ENCODE measurements at places on chromosomes 16 and 17.

- DNase-seq: peak; percentile 29
Measured at GRCh38 chr16:87540072-87540896, 47.5 kb upstream of the ZCCHC14 start.

DNA sequence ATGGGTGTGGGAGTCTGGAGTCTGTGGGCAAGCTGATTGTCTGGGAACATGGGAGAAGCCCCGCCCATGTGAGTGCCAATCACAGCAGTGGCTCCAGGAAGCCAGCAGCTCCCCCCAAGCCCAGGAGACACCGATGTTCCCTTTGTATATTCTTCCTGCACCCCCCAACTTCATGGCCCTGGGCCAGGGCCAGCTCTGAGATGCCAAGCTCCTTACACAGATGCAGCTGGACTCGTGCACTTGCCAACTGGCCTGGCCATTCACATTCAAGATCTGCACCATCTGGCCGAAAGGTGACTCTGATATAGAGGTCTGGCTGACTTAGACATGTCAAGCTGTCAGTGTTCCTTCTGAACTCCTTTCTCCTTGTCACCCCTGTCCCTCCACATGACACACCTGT is 50.5 kb downstream of the CACNG5 start:
- DNase-seq: no peak

GRCh38 chr17:4269915-4270314 is 6.1 kb upstream of the ANKFY1 start:
- DNase-seq: no peak

GRCh38 chr17:66508896-66509844 is 206.8 kb downstream of the PRKCA start:
- DNase-seq: no peak

DNA sequence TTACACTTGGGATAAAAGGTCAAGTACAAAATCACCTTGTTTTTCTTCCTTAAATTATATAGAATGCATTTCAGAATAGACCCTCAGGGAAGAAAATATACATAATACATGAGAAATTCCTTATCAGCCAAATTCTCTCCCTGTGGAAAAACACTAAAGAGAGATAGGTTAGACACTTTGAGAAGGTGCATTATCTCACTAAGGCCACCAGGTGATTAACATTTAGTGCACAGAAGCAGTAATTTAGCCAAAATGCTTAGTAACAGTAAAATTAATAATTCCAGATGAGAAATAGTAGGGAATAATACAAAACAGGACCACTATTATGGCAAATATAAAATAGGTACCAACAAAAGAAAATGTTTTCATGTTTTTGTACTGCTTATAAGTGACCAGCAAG is 185.3 kb upstream of the C17orf78 start:
- no peak for DNase-seq

DNA sequence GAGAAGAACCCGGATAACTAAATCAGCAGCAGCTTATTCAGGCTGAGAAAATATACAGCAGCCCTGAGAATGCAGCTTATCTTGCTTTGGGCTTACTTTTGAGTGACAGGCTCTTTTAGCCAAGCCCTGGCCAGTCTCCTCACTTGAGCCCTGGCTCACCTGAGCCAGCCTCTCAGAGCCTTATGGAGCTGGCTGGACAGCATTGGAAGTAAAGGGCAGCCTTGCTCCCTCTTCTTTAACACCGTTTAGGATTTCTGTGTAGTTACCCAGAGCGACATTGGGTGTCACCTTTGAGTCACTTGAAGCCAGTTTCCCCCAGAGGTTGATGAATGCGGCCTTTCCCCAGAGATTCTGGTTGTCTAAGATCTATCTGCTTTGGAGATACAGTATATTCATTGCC is 7.7 kb upstream of the NPIPB2 start:
- DNase-seq: no peak

DNA sequence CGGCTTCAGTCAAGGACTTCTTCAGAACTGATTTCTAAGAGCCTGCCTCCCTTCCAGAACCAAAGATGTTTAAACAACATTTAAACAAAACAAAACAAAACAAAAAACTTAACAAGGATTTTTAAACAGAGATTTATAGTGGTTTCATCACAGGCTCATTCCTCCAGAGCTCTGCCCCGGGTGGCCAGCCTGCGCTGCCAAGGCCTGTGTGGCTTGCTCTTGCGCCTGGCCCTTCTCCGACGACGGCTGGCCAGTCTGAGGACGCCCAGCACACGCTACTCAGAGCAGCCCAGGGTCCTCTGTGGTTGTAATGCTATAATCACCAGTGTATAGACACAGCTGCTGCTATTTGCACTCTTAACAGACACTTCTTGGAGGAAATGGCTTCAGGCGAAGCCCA is 307.2 kb upstream of the MYOCD start:
- no peak for DNase-seq

GRCh38 chr17:35188111-35188510 is 6.1 kb downstream of the SLC35G3 start:
- DNase-seq: no peak

GRCh38 chr16:67445126-67445426 is 14.2 kb downstream of the HSD11B2 start:
- DNase-seq: no peak

- DNase-seq: no peak
Measured at GRCh38 chr17:65181237-65182061, 44.3 kb downstream of the RGS9 start.

DNA sequence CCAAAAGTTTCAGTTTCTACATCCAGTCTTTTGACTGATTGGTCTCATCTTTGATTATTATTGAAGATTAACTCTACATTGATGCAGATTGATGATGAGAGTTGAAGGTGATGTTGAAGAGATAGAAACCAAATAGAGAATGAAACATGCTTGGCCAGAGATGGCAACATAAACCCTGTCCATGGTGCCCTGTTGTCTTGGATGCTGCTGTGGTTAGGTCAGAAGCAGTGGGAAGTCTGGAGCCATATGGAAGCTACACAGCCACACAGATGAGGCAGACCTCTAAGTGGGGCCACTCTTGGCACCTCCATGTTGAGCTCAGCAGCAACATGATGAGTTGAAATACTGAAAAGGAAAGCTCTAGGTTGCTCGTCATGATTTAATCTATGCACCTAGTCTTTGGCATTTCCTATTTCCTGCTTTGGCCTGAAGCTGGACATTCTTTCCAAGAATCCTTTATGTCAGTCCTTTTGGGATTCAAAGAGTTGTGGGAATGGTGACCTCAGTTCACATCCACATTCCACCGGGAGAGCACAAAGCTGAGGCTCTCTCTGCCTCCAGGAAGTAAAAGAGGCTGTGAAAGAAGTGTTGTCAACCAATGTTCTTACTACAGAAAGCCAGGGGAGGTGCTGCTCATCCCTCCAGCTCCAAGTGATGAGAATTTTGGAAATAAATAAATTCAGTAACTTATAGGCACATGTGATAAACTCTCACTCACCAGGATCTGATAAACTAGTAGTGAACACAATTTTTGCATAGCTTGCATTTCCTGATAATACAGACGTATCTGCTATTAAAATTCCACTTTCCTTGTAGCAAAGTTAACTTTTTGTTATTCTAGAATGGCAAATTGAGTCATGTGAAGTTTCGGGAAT is 127.7 kb upstream of the MAF start:
- DNase-seq: no peak

DNA sequence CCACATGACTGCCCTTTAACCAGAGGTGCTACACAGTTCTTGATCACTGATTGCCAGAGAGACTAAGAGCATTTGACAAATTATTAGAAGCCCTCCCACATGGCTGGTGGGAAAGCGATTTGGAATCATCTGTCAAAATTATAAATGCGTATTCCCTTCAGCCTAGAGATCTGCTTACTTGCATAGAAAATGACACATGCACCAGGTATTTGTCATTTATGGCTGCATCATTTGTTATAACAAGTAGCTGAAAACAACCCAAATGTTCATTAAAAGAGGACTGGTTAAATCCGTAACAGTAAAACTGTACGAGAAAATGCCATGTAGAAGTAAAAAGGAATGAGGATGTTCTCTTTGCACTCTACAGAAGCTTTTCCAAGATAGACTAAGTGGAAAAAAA is 21.4 kb downstream of the BCO1 start:
- no peak for DNase-seq

DNA sequence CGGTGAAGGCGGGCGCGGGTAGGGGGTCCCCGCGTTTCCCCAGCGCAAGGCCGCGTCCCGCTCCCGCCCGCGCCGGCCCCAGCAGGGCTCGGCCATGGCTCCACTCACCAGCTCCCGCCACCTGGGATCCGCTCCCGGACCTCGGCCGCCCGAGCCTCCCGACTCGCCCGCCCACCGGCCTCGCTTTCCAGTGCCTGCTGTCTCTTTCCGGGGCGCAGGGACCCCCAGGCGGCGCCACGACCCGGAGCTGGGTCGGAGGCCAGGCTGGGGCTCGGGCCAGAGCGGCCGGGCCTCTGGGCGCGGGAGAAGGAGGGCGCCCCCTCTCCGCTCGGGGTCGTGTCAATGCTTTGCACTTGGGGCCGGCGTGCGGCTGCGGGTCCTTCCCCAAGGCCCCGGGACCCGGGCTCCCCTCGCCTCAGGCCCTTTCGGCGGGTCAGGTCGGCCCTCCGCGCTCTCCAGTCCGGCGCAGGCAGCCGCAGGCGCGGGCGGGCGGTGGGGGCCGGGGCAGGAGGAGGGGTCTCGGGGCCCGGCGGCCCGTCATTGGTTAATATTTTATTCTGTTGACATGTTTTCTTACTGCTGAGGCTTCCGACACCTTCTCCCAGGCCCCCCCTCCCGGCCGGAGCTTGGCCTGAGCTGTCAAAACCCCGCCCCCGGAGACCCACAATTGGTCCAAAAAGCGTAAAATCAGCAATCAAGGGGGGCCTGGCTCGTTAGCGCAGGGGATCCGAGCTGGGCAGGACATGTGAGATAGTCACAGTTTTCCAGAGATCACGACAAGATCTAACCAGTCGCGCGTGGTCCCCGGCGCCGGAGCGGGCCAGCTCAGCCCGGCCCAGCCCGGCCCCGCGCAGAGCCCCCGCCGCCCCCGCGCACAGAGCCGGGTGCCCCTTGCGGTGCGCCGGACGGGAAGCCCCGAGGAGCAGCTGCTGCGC is at the start of gene TBX2:
Gene TBX2 (plus strand): TSS at position 713 of the 935 bp plus-strand sequence. CDS start 334 bp downstream, outside the sequence.
- peak; percentile 98 for DNase-seq

DNA sequence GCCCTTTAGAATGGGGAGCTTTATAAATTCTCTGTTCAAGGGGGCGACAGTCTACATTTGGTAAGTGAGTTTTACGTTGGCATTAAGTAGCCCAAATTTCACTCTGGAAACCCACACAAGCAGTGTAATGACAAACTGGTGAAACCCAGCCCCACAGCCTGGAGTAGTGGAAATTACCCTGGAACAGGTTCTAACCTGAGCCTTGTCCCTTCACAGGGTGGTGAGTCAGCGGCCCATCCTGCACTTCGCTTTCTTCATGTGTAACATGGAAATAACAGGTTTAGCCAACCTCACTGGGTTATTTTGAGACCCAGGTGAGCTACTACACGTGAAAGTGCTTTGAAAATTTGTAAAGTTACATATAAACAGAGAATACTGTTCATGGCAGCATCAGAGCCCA is 3.5 kb upstream of the TLCD3A start:
- no peak for DNase-seq

DNA sequence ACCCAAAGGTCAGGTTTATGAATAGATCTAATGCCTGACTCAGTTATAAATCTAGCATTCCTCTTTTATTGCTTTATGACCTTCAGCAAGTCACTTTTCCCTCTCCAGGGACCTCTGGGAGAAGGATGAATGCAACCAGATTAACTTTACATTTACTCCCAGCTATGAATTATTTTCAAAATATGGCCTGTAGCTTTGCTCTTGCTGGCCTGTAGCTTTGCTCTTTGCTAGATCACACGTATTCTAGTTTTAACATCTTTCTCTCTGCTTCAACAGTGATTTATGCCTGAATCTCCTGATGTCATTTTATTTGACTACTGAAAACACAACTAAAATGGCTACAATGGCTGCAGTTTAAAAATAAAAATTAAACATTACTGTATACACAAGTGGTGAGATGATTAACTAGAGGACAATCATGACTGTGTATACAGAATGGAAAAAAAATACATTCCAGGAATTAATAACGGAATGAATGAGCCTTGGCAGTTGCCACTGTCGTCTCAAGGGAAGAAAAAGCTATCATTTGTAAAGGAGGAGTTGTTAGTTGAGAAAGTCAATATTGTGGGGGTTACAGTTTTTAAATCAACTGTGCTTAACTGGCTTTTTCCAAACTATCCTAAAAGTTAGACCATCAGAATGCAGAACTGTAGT is 434.5 kb upstream of the GOT2 start:
- DNase-seq: peak; percentile 22

- peak; percentile 34 for DNase-seq
Measured at GRCh38 chr16:55622930-55623561, 32.7 kb upstream of the SLC6A2 start.

GRCh38 chr17:58006560-58006923 is 504 bp downstream of the SRSF1 start:
- DNase-seq: peak; percentile 83

DNA sequence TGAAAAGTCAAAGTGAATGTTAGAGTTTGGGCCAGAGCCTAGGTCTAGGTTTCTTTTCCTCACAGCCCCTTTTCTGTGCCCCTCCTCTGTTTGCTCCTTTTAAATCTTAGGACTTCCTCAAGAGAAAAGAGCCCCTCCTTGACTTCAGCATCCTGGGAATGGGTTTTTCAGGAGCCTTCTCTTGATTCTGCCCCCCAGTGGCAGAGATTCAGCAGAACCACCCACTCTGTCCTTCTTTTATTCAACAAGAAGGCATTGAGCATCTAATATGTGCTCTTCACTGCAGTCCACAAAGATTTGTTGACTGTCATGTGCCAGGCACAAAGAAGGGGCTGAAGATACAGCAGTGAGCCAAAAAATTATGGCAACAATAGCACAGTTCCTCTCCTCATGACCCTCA is 270.8 kb upstream of the CDH5 start:
- DNase-seq: no peak

- no peak for DNase-seq
Measured at GRCh38 chr17:77861133-77861695, 97.3 kb upstream of the TNRC6C start.

DNA sequence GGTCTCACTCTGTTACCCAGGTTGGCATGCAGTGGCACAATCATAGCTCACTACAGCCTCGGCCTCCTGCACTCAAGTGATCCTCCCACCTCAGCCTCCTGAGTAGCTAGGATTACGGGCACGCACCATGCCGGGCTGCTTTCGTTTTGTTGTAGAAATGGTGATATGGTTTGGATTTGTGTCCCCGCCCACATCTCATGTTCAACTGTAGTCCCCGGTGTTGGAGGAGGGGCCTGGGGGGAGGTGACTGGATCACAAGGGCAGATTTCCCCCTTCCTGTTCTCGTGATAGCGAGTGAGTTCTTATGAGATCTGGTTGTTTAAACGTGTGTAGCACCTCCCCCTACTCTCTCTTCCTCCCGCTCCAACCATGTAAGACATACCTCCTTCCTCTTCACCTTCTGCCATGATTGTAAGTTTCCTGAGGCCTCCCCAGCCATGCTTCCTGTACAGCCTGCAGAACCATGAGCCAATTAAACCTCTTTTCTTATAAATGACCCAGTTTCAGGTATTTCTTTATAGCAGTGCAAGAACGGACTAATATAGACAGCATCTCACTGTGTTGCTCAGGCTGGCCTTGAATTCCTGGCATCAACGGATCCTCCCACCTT is 6.0 kb downstream of the PDZD9 start:
- no peak for DNase-seq

DNA sequence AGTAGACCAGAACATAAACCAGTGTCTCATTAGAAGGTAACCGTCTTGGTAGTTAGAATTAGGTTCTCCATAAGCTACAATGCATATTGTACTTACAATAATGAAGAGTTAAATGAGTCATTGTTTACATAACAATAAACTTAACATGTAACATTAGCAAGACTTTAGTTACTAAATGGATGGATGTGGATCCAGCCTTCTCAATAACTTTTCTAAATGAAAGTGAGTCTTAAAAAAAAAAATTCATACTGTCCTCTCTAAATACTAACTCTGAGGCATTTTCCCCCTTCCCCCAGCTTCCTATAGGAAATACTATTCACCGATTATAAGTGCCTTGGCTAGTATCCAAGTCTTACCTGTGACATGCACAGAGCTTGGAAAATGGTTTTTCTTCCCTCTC is 155.3 kb downstream of the CYB561 start:
- no peak for DNase-seq

Measured in SJCRH30 (cell line).